NCI-H146 (cell line): ENCODE measurements at places on chromosomes 4 and X.

DNA sequence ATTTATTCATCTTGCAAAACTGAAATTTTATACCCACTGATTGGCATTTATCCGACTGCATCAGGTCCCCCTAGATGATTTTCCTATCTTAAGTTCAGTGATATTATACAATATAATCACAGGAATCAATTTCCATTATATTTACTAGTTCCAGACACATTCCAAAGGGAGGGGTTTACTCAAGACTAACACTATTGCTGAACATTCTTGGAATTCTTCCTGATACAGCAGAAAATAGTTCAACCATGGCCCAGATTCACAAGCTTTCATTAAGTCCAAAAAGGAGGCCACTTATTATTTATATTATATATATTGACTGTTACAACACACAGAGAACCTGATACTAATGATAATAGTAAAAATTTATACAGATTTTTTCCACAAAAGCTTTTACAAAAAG lies 2353.6 kb downstream of the PCDH7 start:
- DNase-seq = no peak

DNA sequence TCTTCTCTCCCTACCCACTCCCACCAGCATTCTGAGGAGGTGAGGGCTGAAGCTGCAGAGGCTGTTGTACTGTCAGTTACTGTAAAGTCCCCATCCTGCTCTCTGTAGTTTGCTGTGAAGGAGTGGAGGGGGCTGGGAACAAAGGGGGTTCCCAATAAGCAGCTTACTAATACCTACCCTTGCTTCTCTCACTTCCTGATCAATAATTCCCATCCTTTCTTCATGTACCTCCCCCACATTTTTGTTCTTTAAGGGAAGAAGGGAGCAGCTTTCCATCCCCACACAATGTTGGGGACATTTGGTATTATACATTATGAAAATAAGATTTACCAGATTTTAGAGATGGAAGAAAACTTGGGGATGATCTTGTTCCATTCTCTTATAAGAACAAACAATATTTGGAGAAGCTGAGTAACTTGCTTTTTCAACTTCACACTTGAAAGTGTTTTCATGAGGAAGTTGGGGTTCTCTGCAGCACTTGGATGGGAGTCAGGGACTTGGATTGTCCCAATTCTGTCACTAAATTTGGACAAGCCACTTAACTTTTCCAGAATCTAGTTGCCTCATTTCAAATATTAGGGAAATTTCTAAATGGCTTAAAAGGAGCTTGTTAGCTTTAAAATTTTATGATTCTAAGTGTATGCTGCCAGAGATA lies 5.4 kb downstream of the TBC1D1 start:
- DNase-seq = no peak

DNA sequence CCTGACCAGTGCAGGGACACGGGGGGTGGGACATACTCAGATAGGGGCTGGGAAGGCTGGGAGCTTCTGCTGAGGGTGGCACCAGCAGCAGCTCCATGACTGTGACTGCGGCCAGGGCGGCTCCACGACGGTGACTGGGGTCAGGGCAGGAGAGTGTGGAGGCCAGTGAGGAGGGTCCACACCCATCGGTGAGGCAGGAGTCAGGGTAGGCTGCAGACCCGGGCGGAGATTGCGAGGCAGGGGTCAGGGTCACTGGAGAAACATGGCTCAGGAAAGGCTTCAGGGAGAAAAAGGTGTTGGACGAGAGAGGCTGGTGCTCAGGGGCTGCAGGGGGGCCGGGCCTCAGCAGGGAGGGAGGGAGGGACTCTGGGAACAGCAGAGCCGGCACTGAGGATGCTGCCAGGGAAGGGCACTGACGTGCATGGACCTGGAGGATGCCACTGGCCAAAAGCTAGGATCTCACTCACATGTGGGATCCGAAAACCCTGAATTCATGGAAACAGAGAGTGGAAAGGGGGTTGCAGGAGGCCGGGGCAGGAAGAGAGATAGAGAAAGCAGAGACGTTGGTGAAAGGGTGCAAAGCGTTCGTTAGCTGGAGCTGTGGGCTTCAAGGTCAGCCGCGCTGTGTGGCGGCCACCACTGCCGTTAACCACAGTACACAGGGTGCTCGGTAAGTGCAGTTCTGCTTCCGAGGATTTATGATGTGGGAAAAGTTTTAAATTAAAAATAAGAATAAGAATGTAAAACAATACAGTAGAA lies 22.0 kb downstream of the ATP5ME start:
- no peak for DNase-seq

DNA sequence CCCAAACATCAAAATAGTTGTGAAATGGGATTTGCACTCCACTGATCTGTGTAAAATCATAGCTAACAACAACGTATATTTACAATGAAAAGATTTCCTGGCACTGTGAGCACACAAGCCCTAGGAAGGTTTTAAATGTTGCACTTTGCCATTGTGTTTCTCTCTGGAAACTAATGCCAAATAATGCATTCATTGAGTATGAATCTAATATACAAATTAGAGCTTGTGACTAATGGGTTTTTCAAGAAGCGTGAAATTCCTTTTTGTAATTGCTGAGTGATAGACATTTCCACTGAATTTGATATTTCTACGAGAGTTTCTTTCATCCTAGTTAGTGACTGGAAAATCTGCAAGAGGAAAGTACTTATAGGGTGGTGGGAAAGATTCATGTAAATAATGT lies 135.9 kb downstream of the COL25A1 start:
- no peak for DNase-seq

DNA sequence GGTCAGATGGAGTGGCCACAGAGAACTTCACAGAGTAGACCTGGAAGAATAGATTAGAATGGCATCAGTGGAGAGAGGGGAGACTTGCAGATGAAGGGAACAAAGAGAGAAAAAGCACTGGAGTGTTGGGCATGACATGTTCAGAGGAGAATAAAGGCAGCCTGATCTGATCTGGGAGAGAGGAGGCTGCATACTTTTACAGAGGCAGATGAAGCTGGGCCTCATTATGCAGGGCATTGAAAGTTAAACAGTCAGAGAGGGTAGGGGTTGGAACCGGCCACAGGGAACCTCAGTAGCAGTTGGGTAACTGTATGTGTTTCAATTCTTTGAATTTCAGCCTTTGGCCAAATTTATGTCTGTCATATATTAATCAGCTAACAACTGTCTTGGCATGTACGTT lies 61.2 kb downstream of the SH3BGRL start:
- DNase-seq = no peak

GRCh38 chr4:102824398-102824797 lies 3.0 kb downstream of the UBE2D3 start:
- DNase-seq = no peak

DNA sequence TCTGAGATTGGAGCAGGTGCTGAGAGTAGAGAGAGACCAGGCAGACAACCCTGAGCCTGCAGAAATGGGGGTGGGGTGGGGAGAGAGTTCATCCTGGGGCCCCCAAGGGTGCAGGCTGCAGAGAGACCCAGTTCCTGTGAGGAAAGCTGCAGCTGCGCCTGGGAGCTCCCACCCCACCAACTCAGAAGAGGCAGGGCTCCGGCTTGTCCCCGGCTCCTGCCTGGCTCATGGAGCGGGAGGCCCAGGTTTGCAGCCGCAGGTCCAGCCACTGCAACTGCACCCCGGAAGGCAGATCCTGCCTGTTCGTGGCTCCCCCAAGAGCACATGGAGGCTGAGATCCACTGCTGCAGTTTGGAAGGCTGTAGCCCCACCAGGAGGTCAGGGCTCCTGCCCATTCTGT lies 44.2 kb upstream of the DGKK start:
- DNase-seq = no peak

DNA sequence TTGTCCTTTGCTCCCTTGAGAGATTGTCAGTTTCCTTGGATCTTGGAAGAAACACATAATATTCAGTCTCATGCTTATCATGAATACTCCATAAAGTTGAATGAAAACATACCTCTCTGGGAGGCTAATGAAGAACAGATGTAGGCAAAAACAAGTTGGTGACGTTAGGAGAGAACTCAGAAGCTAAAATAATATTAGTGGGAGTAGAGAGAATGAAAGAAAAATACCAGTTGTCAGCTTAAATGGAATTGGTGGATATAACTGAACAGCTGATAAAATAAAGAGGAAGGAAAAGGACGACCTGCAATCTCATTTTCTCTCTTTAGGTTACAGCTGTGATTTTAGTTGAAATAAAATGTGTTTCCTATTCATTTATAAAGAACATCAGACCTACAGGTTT lies 124.8 kb downstream of the SNCA start:
- DNase-seq = no peak

DNA sequence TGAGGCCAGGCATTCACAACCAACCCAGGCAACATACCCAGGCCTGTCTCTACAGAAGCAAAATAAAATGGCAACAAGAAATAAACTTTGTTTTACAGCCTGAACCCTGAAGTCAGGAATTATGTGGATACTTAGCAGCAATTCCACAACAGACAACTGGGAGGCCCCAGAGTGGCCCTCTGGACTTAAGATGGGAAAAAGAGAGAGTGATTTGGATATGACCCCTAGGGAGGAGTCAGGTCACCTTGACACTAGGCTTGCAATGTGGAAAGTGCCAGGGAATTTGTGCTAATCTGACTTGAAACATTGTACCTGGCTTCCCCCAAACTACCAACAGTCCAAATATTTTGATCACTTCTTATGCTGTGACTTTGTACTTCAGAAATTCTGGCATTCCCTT lies 193.1 kb downstream of the PARM1 start:
- DNase-seq = no peak

DNA sequence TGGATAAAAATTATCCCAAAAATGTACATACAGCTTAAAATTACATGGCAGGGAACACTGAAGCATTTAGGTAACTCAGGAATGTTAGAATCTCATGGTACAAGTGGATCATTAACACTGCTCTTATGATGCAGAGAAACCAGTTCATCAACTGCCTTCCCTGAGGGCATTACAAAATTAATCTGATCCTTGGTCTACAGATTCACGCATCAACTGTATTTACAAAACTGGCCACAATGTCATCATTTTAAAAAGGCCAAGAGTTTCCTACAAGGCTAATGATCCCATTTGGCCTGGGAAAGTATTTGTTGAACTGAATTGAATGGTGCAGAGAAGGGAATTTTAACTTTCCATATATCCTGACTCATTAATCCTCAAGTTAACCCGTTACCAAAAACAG lies 84.6 kb downstream of the TSPAN5 start:
- DNase-seq = no peak

DNA sequence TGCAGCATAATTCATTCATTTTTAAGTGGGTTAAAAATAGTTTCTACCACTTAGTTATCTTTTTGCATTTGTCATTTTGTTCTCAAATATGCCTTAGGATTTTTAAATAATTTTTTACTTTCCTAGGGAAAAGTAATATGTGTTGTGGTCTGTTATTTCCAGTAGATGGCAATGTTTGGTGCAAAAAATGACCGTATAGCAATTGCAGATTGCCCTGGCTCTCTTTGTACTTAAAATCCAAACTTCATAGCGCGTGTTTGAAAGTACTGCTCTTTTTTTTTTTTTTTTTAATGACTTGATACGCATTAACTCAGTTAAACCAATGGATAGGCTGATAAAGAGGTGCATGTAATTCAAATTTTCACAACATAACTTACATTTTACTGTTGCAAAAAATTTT lies 74.4 kb upstream of the RBMX start:
- peak; percentile 30 for DNase-seq

GRCh38 chr4:165378398-165378744 lies 437 bp upstream of the CPE start:
- no peak for DNase-seq

- no peak for DNase-seq
These were observed 168.6 kb downstream of the NSUN7 start for GRCh38 chr4:40918330-40918729.

GRCh38 chr4:59094505-59094904 lies 1984.3 kb upstream of the IGFBP7 start:
- no peak for DNase-seq

GRCh38 chrX:154829134-154829533 lies 5.3 kb downstream of the SMIM9 start:
- DNase-seq = no peak

GRCh38 chrX:135973548-135974278 lies at the start of gene MMGT1:
Gene MMGT1 (minus strand): TSS chrX:135973988. CDS start chrX:135973675, 313 bp downstream.
- DNase-seq = peak; percentile 87

DNA sequence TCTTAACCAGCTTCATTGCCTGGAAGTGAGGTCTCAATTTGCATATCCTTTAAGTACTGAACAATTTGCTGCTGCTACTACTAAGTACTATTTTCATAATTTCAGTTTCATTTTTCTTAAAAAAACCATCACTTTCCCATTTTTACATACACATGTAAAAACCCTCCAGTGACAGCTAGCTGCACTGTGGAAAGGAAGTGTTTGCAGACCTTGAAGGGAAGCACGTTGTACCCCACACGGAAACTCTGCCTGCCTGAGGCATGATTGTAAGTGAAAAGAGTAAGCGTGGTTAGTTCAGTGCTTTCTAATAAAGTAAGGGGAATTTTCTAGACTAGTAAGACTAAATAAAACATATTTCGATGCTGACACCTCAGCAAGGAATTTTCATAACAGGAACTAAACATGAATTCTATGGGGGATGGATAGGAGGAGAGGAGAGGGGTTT lies 103.6 kb downstream of the RAPGEF2 start:
- DNase-seq = no peak

DNA sequence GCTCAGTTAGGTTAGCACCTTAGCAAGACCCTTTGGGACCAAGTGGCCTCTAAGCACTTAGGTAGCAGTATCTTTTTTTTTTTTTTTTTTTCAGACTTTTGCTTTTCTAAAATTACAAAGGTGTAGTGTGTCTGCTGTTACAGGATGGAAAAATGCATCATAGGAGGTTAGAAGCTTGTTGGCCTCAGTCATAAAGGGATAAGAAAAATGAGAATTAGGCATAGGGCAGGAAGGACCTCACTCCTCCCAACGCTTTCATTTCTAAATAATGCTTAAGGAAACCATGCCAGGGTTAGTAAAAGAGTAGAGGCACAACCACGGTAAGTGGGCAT lies 148.4 kb upstream of the PLAC1 start:
- DNase-seq = no peak

GRCh38 chr4:99586322-99586721 lies 11.7 kb downstream of the MTTP start:
- DNase-seq = peak; percentile 53

- DNase-seq = no peak
These were observed 26.9 kb upstream of the BEX4 start for GRCh38 chrX:103187953-103188475.

DNA sequence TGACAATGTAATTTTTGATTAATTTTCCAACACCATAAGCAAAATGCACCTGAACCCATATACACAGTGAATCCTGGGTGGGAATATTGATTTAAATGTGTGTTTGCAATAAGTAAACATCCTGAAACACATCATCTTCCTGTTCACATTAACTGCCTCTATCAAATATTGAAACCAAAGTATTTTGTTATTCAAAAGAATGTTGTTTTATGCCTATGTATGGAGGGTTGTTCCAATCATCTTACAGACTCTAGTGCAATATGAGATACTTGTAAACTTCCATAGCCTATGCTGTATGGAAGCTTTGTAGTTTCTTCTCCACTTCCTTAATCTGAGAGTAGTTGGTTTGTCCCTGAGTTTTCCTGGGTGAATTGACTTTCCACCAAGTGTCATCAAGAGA lies 105.4 kb upstream of the SLC7A11 start:
- peak; percentile 10 for DNase-seq

GRCh38 chr4:92615049-92615448 lies 311.3 kb downstream of the GRID2 start:
- DNase-seq = no peak

- DNase-seq = no peak
These were observed 327.3 kb upstream of the ATOH1 start for GRCh38 chr4:93501244-93501643.
